ENCODE measurements at places on chromosomes 7 and 10. TPM values are rescaled to one million over a fixed set of nuclear protein-coding genes. Genes with fewer than 3 reads are reported as not detected.

ETV1 gene
- total RNA-seq: 5.3 TPM

MKI67 gene
- 0.64 TPM for total RNA-seq

DNA sequence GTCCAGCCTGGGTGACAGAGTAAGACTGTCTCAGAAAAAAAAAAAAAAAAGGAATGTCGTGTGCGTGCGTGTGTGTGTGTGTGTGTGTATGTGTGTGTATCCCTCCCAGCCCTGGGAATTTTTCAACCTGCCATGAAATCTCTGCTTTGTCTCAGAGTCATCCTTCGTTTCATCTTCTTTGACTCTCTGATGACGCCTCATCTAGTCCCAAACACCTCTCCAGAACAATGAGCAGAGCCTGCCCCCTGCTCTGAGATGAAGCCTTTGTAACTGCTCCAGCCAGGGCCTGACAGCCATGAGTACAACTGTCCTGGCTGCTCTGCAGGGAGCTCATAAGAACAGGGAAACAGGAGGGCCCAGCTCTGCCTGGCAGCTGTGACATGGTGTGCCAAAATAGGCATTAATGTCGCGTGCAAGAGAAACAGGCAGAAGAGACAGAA lies 149.5 kb downstream of the FAM107B start:
- no peak overlapping the region for H3K4me3 ChIP-seq
- no peak for DNase-seq
- H3K27ac ChIP-seq: no peak overlapping the region
- H3K27me3 ChIP-seq: no peaks in the 10 kb centered on the region
- H3K4me1 ChIP-seq: no peaks in the 10 kb centered on the region
- no peaks in the 10 kb centered on the region for H3K36me3 ChIP-seq

- no peaks in the 10 kb centered on the region for H3K27me3 ChIP-seq
- DNase-seq: no peak
- H3K27ac ChIP-seq: no peak overlapping the region
- H3K36me3 ChIP-seq: no peaks in the 10 kb centered on the region
These were observed 316.0 kb downstream of the WDR37 start for GRCh38 chr10:1372212-1372611.

DNA sequence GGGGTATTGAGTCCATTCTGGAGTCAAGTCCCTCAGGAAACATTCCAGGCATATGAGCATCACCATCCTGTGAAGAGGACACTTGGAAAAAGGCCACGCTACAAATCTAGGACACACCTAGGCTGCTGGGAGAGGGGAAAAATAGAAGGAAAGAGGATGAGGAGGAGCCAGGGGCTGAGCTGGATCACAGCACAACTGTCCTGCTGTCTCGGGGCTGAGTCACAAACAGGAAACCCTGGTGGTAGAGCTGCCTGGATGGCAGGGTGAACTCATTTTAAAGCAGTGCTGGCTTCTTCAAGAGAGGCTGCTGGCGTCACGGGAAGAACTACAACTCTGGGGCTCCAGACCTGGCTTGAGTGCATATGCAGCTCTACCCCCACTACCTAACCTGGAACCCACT lies 151.5 kb downstream of the RNF216 start:
- H3K4me3 ChIP-seq: no peak overlapping the region
- peaks cover 10% of the 10 kb centered on the region for H3K36me3 ChIP-seq
- H3K27ac ChIP-seq: peak overlapping the region; percentile 4
- no peak for DNase-seq
- no peaks in the 10 kb centered on the region for H3K27me3 ChIP-seq

DNA sequence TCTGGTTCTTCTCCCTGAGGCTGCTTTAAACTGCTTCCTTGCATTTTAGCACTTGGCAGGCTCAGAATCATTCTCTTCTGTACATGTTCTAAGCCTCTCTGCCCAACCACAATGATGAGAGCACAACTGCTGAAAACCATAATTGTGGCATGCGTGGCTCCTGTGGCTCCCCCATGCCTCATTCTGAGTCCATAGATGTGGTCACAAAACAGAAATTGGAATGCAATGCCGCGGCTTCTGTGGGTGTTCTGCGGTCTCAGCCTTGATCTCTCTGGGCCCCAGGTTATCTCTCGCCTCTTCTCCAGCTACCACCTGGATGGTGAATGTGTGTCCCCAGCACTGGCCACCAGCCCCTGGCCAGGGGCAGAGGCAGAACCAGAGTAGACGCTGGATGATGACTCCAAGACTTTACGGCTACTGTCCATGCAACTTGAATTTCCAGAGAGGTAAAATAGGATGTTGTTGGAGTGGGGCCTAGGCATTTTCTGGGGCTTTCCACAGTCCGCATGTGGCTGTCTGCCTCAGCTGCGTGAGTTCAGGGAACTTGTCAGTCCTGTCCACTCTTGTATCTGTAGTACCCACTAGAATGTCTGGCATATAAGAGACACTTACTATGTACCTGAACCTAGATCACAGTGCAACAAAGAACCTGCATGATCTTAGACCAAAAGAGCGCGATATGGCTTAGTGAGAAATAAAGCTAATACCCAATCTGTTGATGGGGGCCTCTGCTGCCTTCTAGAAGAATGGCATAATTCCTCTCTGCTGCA lies 52.4 kb upstream of the ADRB1 start:
- H3K4me1 ChIP-seq: peaks cover 2% of the 10 kb centered on the region
- no peak overlapping the region for H3K4me3 ChIP-seq
- DNase-seq: no peak
- H3K27ac ChIP-seq: no peak overlapping the region
- no peaks in the 10 kb centered on the region for H3K27me3 ChIP-seq

DNA sequence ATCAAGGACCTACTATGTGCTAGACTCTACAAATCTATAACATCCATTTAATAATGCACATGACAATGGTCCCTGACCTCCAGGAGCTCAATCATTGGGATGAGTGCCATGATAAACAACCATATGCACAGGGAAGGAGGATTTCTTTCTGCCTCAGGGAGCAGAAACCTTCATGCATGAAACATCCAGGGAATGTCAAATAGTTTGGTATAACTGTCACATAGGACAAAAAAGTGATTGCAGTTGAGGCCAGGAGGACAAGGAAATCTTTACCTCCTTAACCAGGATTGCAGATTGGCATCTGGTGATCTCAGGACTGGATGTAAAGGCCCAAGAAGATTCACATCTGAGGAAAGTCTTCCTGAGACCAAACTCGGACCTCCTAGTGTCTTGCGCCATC lies 993.1 kb downstream of the KCNMA1 start:
- H3K27ac ChIP-seq: no peak overlapping the region
- no peak overlapping the region for H3K4me3 ChIP-seq
- H3K4me1 ChIP-seq: peaks cover 2% of the 10 kb centered on the region
- no peak for DNase-seq

- no peaks in the 10 kb centered on the region for H3K27me3 ChIP-seq
- no peak overlapping the region for H3K27ac ChIP-seq
- peaks cover 17% of the 10 kb centered on the region for H3K36me3 ChIP-seq
- no peak for DNase-seq
- H3K4me3 ChIP-seq: no peak overlapping the region
- H3K4me1 ChIP-seq: no peaks in the 10 kb centered on the region
These were observed 120.9 kb upstream of the KAT6B start for GRCh38 chr10:74705358-74705980.

- no peaks in the 10 kb centered on the region for H3K27me3 ChIP-seq
- DNase-seq: no peak
- no peaks in the 10 kb centered on the region for H3K36me3 ChIP-seq
- H3K4me1 ChIP-seq: peaks cover 8% of the 10 kb centered on the region
- H3K27ac ChIP-seq: no peak overlapping the region
These were observed 90.9 kb upstream of the PIP4K2A start for GRCh38 chr10:22805304-22805703.

DNA sequence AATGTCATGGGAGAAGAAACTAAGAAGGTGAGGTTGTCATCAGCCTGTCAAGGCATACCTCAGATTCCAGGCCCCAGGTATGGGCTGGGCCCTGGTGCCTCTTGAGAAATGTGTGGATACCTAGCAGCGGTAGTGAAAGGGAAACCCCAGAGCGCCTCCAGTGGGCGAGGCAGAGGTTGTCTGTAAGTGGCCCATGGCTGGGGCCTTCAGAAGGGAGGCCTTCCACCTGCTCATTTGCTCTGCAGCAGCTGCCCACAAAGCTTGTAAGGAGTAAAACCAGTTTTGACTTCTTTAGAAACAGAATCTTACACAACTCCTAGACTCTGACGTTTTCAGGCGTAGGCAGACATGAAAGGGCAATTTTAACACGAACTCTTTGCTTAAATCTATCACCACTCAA lies 509.9 kb downstream of the PARD3 start:
- no peaks in the 10 kb centered on the region for H3K27me3 ChIP-seq
- no peak overlapping the region for H3K4me3 ChIP-seq
- no peaks in the 10 kb centered on the region for H3K36me3 ChIP-seq
- no peaks in the 10 kb centered on the region for H3K4me1 ChIP-seq
- no peak for DNase-seq

DNA sequence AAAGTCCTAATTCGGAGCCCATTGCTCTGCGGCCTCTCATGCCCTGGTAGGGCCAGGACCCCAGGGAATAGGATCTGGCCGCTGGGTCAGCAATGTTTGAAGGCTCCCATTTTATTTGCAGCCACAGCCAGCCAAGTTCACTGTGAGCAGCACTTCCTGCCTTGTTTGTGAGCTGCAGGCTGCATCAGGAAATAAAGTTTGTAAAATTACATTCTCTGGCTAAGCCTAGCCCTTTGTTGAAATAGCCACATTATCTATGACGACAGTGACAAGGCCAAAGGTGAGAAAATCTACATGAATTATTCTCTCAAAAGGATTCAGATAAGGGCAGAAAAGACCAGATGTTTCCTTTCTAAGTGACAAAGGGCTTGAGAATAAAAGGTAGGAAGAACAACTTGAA lies 23.7 kb upstream of the ITGB1 start:
- DNase-seq: no peak
- H3K36me3 ChIP-seq: no peaks in the 10 kb centered on the region
- H3K27ac ChIP-seq: peak overlapping the region; percentile 96
- no peaks in the 10 kb centered on the region for H3K27me3 ChIP-seq
- H3K4me1 ChIP-seq: peaks cover 19% of the 10 kb centered on the region

All from ascending aorta (tissue), 2 donors.